ENCODE measurements at places on chromosomes 16 and 17. TPM values are rescaled to one million over a fixed set of nuclear protein-coding genes. Genes with fewer than 3 reads are reported as not detected.

GRCh38 chr17:7932949-7933348, 943 bp downstream of the CNTROB start:
- no peak for DNase-seq

Gene ARL17B
- total RNA-seq: 11.2 TPM

GRCh38 chr17:9361188-9361955, 214.2 kb downstream of the STX8 start:
- no peak for DNase-seq

DNA sequence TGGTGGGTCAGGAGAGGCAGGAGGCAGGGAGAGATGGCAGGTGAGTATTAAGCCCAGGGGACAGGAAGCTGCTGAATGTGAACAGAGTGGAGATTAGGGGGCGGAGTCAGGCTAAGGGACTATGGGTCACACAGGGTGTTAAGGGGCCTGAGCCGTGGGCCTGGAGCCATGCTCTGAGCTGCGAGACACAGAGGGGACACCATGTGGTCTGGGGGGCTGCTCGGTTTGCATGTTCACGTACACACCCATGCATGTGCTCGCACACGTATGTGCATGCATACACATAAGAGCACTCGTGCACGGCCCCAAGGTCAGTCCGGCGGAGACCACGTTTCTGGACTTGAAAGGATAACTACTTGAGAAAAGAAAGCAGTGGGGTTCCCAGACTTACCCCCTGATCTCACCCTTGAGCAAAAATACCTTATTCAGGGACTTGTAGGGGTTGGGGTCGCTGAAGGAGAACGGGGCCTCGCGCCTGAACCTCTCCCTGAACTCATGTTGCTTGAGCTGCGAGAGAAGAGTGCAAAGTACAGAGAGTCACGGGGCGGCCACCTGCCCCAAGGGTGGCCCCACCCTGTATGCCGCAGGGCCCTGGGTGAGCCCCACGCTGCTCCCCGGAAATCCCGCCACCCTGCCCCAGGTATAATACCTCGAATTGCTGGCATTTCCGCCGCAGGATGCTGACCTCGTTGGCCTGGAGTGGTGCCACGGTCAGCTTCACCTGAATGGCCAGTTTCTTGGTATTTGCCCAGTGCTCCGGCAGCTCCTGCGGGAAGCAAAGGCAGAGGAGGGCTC, 50.8 kb downstream of the DNAH17 start:
- DNase-seq: no peak

DNA sequence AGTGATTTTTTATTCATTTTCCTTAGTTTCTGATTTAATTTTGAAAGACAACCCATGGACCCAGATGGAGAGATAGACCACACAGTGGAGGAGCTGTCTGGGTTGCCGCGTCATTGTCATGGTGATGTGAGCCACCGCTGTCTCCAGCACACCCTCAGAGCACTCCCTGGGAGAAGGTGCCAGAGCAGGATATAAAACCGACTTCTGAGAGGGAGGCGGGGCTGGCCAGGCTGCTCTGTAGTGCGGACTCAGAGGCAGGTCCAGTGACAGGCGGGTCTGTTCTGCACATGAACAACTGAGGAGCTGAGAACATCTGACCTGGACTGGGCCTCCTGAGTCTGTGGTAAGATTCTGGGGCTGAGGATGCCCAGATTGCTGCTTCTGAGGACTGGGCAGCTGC, 216.3 kb upstream of the NLRP1 start:
- DNase-seq: no peak

Gene KCNJ18
- total RNA-seq: not detected

Gene SOX8
- total RNA-seq: 0.27 TPM

GRCh38 chr16:47565454-47565853, 104.3 kb downstream of the PHKB start:
- no peak for DNase-seq

GRCh38 chr17:53137869-53138268, 684.9 kb upstream of the KIF2B start:
- DNase-seq: no peak

GRCh38 chr17:59840329-59841090, 52.2 kb downstream of the TUBD1 start:
- DNase-seq: peak; percentile 17

GRCh38 chr17:11601661-11602060, 3.4 kb downstream of the DNAH9 start:
- DNase-seq: no peak

DNA sequence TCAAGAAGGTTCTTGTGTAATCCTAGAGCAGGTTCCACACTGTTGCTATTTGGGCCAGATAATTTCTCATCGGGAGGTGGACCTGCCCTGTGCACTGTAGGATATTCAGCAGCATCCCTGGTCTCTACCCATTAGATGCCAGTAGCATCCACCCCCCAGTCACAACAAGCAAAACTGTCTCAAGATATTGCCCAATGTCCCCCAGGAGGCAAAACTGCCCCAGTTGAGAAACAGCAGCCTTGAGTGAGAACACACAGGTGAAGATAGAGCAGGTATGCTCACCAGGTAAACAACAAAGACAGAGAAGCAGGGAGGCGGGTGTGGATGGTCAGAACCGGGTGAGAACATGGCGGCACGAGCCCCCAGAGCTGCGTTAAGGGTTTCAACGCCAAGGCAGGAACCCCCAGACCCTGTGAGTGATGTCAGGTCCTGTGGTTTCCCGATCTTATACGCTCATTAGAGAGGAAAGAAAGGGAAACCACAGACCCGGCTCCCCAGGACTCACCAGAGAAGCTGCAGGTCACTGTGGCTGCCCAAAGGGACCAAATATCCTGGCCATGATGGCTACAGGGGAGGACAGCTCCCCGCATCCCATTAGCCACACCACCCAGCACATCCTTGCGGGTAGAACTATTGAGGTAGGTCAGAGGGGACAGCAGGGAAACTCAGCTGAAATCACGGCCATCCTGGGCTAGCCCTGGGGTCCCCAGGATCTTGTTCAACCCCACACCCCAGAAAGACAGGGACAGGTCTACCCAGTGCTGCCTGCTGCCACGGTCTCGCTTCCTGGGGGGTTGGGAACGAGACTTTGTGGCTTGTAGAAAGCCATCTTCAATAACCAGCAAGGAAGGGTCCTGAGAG, 21.2 kb downstream of the CDC42EP4 start:
- no peak for DNase-seq

Gene VTN
- 0.97 TPM for total RNA-seq

Gene CLEC19A
- not detected for total RNA-seq

Gene RPRML
- total RNA-seq: not detected
